Endothelial cell (in vitro differentiated cells): ENCODE measurements at places on chromosomes 2 and 18.

DNA sequence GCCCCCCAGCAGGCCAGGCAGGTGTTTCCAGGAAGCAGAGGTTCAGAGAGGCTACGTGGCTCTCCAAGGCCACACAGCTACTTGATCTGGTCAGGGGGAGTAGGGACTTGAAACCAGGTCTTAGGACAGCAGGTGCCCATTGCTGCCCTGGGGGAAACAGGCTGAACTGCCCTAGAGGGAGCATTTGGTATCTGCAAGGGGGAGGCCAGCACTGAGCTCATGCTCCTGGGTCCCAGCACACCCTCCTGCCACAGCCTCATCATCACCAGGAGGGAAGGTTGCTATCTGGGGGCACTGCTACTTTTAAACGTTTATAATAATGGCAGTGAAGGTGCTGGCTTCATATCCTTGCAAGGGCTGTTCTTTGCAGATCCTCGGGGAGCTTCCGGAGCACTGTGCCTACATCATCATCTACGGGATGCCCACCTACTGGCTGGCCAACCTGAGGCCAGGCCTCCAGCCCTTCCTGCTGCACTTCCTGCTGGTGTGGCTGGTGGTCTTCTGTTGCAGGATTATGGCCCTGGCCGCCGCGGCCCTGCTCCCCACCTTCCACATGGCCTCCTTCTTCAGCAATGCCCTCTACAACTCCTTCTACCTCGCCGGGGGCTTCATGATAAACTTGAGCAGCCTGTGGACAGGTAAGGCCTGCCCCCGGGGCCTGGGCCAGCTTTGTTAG, 36.1 kb downstream of the ABCG8 start:
- no peak for DNase-seq

DNA sequence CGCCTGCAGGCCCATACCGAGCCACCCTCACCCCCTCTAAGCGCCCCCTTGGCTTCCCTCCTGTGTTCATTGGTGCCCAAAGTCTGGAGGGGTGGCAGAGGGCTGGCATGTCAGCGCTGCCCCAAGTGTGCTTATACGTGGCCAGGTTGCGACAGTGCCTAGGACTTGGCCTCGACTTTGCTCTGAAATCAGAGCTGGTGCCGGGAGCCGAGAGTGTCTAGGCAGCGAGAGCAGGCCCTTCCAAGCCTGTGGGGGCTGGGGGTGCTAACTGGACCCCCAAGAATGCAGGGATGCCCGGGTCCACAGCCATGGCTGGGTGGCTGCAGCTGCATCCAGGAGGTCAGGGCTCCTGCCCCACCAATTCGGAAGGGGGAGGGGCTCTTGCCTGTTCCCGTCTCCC, 95.6 kb upstream of the MGAT5 start:
- no peak for DNase-seq

DNA sequence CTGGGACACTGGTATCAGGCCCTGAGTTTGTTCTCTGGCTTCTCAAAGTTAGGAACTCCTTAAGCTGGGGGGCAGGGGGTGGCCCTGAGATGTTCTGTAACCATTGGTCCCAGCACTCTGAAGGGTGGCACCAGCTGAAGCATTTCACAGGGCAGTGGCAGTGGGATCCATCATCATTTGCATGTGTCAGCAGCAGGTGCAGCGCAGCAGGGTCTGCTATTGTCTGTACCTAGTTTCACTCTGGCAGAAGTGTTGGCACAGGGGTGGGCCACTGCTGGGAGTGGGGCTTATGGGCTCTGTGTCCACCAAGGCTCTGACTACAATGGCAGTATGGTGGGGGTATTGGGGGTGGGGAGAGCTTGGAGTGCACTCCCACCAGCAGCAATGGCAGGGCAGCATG, 460.4 kb upstream of the ZNF804A start:
- DNase-seq, result no peak

GRCh38 chr2:237529452-237530402, 36.6 kb upstream of the PRLH start:
- no peak for DNase-seq

GRCh38 chr18:76604108-76604934, 109.3 kb upstream of the ZNF516 start:
- no peak for DNase-seq

GRCh38 chr2:3433339-3433699, 53.8 kb downstream of the TRAPPC12 start:
- DNase-seq, result no peak
